Left lung (tissue), 14 donors: ENCODE measurements at places on chromosomes 2 and 18.

- DNase-seq, result no peak
Observed at GRCh38 chr2:232874677-232875223, 4.7 kb downstream of the SNORC start.

DNA sequence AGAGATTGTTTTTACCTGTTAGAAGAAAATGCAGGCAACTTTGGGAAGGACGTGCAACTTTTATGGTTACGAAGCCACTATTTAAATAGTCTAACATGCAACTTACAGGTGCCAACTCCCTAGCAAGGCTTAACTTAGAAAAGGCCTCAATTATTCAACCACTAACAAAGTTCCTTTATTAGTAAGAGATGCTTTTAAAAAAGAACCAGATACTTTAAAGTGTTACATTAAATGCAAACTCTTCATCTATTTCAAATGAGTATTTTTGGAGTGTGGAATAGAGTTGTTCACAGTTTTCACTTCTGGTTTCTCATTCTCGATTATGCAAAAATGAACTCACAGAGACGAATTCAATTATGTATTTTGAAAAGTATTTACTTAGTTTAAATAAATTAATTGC lies 51.7 kb downstream of the PELI1 start:
- DNase-seq, result no peak

DNA sequence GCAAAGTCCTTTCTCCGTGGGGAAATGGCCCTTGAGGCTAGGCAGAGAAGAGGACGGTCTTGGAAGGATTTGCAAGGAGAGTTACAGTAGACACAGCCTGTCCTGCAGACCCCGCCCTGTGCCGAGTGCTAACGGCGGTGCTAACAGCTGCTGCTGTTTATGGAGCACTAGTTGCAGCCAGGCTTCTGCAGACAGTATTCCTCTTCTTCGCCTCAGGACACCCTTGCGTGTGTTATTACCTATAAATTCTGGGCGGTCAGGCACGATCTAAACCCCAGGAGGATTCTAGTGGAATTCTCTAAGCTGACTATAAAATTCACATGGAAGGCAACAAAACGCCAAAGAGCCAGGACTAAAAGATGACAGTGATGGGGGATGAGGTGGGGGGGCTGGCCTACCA lies 139.8 kb downstream of the GLI2 start:
- no peak for DNase-seq

DNA sequence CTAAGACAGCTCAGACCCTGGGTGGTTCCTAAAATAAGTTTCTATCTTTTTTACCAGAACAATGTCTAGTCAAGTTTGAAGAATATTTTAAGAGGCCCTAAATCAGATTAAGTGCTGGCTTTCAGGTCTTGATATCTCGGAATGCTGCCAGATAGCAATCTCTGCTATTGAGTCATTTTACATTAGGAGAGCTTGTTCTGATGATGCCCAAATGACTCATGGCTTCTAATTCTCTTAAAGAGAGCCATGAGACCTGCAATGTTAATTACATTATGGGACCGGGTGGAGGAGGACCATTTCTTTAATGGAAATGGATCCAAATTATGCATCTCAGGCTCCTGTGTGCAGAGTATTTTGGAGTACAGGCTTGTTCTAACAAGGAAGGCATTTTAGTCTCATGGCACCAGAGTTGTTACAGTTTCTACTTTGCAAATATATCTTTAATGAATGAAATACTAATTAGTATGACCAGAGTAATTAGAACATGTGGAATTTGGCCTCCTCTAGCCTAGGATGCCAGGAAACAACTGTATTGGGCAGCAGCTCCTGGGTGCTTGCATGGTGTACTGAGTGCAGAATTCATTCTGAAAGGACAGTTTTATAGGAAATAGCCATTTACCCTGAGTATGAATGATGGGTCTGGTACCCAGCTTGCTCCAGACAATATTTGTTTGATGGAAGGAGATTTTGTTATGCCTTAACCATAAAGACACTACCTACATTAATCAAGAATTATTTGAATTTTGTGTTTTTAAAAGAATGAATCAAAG lies 94.0 kb upstream of the SULT1C3 start:
- DNase-seq, result no peak

DNA sequence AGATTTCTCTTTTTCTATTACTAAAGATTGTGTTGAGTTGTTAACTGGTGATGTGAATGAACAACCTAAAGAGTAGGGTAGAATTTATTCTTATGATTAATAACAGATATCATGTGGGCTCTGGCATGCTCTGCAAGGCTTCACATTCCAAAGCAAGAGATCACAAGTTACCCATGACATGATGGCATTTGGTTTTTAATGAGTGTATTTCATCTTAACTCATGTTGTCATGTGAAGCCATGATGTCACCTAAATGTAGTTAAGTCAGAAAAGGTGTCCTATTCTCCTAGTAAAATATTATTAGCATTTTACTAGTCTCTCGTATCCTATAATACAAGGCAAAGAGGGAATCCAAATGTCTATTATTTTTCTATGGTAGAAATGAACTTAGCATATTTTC lies 678.0 kb downstream of the ARHGAP15 start:
- DNase-seq, result no peak

GRCh38 chr18:3263132-3263700 lies 1.3 kb downstream of the MYL12B start:
- no peak for DNase-seq

DNA sequence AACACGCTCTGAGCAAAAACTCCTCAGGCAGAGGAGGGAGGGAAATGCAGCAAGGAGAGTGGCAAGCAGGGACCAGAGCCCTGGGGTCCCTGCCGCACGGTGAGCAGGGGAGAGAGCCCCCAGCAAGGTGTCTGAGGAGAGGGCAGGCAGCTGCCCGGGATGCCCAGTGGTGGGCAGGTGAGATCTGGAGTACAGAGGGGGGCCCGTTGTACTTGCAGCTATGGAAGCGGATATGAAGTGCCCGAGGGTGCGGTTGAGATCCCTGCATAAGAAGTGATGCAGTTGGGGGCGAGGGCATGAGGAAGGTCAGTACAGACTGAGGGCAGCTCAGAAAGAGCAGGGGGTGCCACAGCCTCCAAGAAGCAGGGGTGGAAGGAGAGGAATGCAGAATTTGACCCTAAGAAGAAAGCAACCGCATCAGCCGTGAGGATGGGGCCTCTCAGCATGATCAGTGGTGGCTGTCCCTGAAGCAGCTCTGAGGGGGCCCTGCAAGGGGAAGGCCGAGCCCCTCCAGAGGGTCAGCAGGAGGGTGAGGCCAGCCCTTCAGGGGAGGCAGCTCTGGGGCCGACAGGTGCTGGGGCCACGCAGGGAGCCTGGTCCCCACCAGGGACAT lies 29.4 kb downstream of the MTERF4 start:
- no peak for DNase-seq

- no peak for DNase-seq
Observed at GRCh38 chr18:71485611-71486010, 1058.5 kb downstream of the CBLN2 start.

DNA sequence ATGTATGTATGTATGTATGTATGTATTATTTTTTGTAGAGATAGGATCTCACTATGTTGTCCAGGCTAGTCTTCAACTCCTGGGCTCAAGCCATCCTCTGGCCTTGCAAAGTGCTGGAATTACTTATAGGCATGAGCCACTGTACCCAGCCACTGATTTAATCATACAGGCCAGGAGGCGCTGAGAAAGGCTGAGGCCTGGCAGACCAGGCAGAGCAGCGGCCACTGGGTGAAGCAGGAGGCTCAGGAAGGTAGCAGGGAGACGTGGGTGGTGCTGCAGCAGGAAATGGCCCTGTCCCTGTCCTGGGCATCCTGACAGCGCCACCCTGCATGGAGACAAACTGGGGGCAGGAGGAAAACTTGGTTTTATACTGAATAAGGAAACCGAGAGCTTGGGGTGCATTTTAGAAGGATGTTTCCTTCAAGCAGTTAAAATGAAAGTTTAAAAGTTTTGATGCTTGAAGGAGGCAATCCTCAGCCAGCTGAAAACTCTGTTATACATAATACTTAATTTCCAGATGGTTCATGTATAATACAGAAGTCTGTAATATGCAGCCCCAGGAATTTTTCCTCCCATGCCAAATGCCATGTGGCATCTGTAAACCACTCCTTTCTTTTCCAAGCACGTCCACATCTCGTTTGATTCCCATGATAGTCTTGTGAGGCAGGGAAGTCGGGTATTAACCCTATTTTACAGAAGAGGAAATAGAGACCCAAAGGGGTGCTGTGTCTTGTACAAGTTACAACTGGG lies 182.4 kb downstream of the CELF4 start:
- peak; percentile 63 for DNase-seq

DNA sequence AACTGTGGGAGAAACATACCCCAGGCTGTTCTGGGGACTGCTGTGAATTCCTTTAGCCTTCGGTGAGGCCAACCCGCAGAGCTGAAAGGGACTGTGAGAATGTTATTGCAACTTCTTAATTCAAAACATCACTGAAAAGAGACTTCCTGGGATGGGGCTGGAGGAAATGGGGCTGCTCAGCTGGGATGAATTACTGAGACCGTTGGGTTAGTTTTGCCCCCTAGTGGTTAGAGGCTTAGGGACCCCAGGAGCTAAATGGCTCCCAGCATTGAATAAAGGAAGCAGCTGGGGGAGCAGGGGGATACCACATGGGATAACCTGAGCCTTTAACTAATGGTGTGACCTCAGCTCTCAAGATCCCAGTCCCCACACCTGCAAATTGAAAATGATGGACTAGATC lies 941.1 kb upstream of the FANCL start:
- no peak for DNase-seq

DNA sequence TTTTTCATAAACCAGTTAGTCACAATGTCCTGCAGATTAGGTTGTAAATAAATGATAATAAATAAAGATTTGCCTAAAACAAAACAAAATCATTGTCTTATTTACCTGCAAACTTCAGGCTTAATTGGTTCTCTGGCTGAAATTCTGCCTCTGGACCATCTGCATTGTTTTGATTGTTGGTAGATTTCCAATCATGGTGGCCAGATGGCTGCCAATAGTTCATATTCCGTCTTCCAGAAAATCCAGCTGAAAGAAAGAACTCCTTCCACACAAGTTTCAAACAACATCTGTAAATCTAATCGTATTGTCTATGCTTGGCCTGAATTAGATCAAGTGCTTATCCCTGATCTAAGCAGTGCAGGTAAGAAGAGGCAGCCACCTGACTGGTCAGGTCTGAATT lies 771.1 kb upstream of the ZEB2 start:
- DNase-seq, result no peak

DNA sequence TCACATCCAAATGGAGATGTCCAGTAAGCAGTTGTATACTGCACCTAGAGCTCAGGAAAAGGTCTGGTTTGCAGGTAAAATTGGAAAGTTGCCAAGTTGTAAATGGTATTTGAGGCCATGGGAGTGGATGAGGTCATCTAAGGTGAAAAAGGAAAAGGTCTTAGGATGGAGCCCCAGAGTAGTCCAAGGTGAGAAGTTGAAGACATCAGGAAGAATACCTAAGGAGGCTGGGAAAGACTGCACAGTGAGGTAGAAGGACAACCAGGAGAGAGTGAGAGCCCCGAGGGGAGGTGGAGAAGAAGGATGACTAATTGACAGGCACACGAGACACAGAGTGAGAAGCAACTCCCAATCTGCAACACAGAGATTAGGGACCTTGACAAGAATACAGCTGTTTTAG lies 10.7 kb downstream of the DPP4 start:
- no peak for DNase-seq

DNA sequence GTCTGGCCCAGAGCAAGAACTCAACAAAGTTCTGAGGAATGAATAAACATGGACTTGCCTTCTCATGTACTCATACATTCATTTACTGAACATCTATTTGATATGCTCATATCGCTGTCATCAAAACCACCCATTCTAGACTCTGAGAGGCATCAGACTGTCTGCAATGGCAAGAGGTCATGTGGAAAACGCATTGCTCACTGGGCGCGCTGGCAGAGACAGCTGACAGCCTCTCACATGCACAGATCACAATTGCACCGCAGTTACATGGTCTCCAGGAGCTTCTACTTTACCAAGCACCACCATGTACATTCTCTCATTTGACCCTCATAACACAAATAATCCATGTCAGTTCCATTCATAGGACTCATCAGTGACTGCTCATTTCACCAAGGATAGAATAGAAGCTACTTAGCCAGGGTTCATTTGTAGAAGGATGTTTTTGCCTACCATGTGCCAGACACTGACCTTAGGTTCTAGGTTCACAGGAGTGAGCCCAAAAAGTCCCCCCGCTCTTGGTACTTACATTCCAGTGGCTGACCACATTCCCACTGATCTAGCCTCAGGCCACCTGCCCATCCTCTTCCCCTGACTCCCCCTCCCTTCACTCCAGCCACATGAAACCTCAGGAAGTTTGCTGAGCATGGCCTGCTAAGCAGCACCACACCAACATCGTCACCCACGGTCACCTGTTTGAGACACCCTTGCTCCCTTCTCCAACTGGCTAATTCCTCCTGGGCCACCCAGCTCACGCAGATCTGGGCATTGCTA lies 6.1 kb downstream of the FAM124B start:
- DNase-seq, result no peak

DNA sequence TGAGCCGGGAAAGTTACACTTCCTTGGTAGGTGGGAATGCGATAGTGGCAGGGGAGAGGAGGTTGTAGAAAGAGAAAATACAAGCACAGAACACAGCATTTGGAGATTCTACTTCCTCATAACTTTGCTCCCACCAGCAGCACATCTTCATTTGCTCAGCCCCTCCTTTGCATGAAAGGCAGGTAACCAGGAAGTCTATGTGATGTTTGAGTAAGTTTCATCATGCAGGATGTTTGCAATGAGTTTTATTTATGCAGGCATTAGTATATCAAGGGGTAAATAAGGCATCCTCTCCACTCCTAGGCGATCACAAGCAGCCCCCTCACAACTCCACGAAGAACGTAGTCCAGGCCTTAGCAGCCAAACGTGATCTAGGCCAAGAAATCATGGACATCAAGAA lies 5.0 kb downstream of the RNF152 start:
- no peak for DNase-seq

GRCh38 chr2:150832686-150833085 lies 345.2 kb upstream of the RND3 start:
- no peak for DNase-seq

DNA sequence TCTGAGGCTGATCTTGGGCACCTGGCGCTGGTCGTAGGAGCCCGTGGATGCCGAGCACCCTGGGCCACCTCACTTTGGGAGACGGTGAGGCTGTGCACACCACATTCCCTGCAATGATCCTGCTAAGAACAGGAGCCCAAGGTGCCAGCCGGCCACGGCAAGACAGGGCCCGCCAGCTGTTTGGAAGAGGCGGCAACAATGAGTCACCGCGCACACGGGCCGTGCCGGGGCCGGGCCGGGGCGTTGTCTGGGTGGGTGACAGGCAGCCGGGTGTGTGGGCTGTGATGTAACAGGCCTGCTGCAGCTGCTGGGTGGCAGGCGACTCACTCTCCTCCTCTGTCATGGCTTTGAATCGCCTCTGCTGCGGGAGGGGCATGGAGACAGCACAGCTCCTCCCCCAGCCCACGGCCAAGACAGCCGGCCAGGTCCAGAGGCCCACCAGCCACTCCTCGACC lies 49.7 kb upstream of the ODC1 start:
- no peak for DNase-seq

GRCh38 chr2:241036397-241036963 lies 38.1 kb downstream of the SNED1 start:
- DNase-seq, result peak; percentile 63

GRCh38 chr2:4357121-4357520 lies 653.7 kb downstream of the DCDC2C start:
- no peak for DNase-seq
